ENCODE measurements at places on chromosomes 2 and 18. TPM values are rescaled to one million over a fixed set of nuclear protein-coding genes. Genes with fewer than 3 reads are reported as not detected.

Gene C1GALT1C1L
- total RNA-seq: 0.18 TPM

Gene CTAGE1
- total RNA-seq: not detected

Gene AGXT
- not detected for total RNA-seq

Gene NEB
- 0.06 TPM for total RNA-seq

Gene RUFY4
- total RNA-seq: 2.0 TPM

Gene RND3
- total RNA-seq: not detected

Gene CHRNA1
- not detected for total RNA-seq

Gene NBEAL1
- 8.2 TPM for total RNA-seq

Gene NEU2
- not detected for total RNA-seq

Gene HYCC2
- 22.6 TPM for total RNA-seq

Gene VSNL1
- total RNA-seq: not detected

Gene CYP1B1
- 23.5 TPM for total RNA-seq

Gene EFHD1
- total RNA-seq: 0.78 TPM

Gene IL36B
- not detected for total RNA-seq

Gene SERPINB13
- total RNA-seq: not detected

Gene CFAP65
- total RNA-seq: not detected

Gene HOXD13
- not detected for total RNA-seq

Gene SERPINB4
- not detected for total RNA-seq

Gene SCN1A
- total RNA-seq: not detected

Gene ITGB6
- not detected for total RNA-seq

Gene CYP27C1
- not detected for total RNA-seq

Gene SLC14A1
- total RNA-seq: 1.4 TPM

Gene CROCC2
- not detected for total RNA-seq

Gene CNGA3
- total RNA-seq: not detected

Gene GPR39
- not detected for total RNA-seq

Gene ANKRD36
- 14.6 TPM for total RNA-seq

Gene GIGYF2
- total RNA-seq: 45.2 TPM

Gene GULP1
- total RNA-seq: not detected

Gene VIL1
- not detected for total RNA-seq

Gene LIMS3
- total RNA-seq: 0.82 TPM

Gene ZNF521
- total RNA-seq: not detected

Gene SNRNP27
- total RNA-seq: 61.8 TPM

Gene ATP8B1
- total RNA-seq: 1.4 TPM

Gene ZNF385B
- total RNA-seq: not detected

Gene FAM110C
- 0.16 TPM for total RNA-seq

Gene SALL3
- total RNA-seq: not detected

Gene POTEC
- not detected for total RNA-seq

Gene FNDC4
- not detected for total RNA-seq

Gene SLC5A6
- total RNA-seq: 74.2 TPM

Gene ZSWIM2
- not detected for total RNA-seq

Gene RAB17
- total RNA-seq: 0.40 TPM

Gene RBKS
- total RNA-seq: 5.1 TPM

Gene IL1R2
- total RNA-seq: 0.28 TPM

Gene RSAD2
- total RNA-seq: 10.0 TPM

Gene ZAP70
- total RNA-seq: 198 TPM

Gene TMEFF2
- total RNA-seq: not detected

Gene FBLN7
- total RNA-seq: 9.4 TPM

Gene ZNG1B
- 41.3 TPM for total RNA-seq

Gene GGCX
- 19.6 TPM for total RNA-seq

Gene TMEM200C
- total RNA-seq: not detected

Gene GALNT14
- total RNA-seq: 2.5 TPM

Gene ALPG
- total RNA-seq: not detected

Gene SCN7A
- total RNA-seq: not detected

Gene EXOC6B
- 6.8 TPM for total RNA-seq

Gene MRPL30
- total RNA-seq: 38.0 TPM

Gene MAB21L4
- not detected for total RNA-seq

Gene POTEF
- not detected for total RNA-seq

Gene PLB1
- total RNA-seq: 0.99 TPM

Gene EMILIN2
- 26.3 TPM for total RNA-seq
